ENCODE measurements at places on chromosomes 5 and 9.

DNA sequence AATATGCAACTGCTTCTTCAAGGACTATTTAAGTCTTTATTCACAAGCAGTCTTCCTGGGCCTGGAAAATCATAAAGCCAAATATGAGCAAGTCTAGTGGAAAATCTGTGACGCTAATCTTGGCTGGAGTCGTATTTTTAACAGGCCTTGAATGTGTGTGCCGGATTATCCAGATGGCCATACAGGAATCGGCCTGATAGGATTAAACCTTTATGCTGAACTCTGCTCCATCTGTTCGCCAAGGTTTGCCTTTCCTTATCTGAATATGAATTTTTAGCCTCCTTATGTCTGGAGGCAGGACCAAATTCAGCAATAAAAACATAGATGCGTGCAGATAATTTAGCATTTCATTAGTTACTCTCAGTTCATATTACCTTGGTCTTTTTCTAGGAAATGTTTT is 294.5 kb downstream of the EBF1 start:
- no peak for DNase-seq

GRCh38 chr9:121278477-121279261 is 10.7 kb downstream of the GSN start:
- DNase-seq, result peak; percentile 41

- DNase-seq, result no peak
Measured at GRCh38 chr9:34458959-34459340, 345 bp downstream of the DNAI1 start.

GRCh38 chr9:96461336-96461735 is 11.4 kb downstream of the HABP4 start:
- DNase-seq, result no peak

DNA sequence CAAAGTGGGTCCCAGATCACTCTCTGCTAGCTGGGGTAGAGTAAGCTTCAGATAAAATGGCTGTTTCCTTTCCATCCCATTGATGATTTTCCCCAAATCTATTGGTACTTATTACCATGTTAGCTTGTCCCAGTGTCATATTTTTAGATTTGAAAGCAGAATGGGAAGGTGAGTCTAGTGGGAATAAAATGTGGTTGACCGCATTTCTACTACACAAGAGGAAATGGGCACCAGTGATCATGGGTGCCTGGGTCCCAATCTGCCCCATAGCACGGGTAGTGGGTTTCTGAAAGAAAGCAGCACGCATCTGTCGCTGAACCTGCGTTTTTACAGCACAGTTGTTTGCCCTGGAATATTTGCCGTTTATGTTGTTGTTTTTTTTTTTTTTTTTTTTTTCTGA is 20.1 kb downstream of the DAPK1 start:
- no peak for DNase-seq

DNA sequence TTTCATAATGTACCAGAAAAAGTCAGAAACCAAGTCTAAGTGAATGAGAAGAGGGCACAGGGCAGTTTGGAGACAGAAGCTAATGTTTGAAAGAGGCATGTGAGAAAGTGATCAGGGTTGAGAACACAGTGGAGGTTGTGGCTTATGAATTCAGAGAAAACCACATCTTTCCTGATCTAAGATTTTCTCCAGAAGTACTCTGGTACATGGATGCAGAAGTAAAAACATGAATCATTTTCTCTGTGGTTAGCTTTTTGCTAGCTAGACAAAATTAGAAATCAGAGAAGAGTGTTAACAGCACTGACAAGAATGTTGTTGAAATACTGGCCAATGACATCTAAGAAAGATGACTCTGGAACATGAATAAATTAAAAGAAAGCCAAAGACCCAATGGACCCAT is 541.1 kb downstream of the DNAH5 start:
- DNase-seq, result no peak

GRCh38 chr5:95925378-95925744 is 36.3 kb downstream of the ELL2 start:
- no peak for DNase-seq

- DNase-seq, result peak; percentile 47
Measured at GRCh38 chr5:74865804-74866595, at the start of gene FAM169A. FAM169A (minus strand) TSS chr5:74866387; CDS start chr5:74841676, 24,711 bp downstream.

DNA sequence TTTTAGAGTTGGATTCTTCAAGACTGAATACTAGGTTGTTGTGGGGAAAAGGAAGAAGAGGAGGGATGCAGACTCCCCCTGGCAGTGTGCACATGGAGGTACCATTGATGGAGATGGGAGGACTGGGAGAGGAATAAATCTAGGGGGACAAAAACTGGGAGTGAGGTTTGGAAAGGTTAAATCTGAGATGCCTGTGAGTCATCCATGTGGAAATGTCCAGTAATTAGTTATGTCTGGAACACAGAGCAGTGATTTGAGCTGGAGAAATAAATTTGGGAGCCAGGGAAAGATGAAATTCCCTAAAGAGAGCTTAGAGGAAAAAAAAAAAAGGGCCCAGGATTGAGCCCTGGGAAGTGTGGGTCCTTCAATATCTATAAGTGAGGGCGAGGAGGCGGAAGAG is 8.0 kb upstream of the CCIN start:
- no peak for DNase-seq

DNA sequence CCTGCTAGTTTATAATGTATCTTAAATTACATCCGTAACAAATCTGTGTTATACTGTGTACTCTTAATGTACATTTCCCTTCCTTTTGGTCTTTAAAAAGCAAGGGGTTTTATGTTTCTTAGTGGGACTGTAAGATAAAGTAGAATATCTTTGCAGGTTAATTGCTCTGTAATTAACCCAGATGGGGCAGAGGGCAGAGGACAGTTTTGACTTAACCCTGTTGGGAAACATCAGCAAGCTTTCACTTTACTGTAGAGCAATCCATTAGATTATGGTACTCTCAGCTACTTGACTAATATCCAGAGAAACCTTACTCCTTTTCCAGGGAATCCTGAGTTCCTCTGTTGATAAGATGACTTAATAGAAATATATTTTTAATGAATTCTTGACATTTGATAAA is 74.3 kb downstream of the TLE4 start:
- DNase-seq, result no peak

DNA sequence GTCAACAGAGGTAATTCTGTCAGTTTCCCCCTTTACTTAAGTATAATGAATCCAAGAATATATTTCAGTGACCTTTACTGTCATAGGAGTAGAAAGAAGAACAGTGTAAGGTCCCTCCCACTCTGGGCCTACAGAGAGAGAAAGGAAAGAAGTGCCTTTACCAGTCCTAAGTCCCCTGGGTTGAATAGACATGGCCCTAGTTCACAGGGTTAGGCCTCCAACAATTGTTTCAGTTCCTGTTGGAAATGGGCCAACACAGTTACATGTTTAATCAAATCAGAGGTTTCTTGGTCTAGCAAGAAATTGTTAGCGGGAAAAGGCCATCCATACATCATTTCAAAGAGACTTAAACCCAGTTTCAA is 605.6 kb downstream of the MTRR start:
- no peak for DNase-seq

- DNase-seq, result no peak
Measured at GRCh38 chr9:138046641-138047301, 169.2 kb downstream of the CACNA1B start.

DNA sequence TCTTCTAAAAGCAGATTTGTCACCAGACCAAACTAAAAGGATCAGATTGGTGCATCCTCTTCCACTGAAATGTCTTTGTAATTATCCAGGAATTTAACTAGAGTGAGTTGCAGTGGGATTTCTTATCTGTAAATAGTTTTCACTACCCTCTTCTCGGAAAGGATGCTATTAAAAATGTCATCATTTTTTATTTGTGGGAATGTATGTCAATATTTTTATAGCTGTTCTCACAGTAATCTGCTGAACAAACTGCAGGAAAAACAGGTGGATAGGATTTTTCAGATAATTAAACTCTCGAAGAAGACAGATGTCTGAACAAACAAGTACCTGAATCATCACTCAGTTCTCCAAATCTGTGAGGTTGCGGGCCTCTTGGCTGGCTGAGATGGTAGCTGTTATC is 62.7 kb downstream of the RAB14 start:
- DNase-seq, result no peak

DNA sequence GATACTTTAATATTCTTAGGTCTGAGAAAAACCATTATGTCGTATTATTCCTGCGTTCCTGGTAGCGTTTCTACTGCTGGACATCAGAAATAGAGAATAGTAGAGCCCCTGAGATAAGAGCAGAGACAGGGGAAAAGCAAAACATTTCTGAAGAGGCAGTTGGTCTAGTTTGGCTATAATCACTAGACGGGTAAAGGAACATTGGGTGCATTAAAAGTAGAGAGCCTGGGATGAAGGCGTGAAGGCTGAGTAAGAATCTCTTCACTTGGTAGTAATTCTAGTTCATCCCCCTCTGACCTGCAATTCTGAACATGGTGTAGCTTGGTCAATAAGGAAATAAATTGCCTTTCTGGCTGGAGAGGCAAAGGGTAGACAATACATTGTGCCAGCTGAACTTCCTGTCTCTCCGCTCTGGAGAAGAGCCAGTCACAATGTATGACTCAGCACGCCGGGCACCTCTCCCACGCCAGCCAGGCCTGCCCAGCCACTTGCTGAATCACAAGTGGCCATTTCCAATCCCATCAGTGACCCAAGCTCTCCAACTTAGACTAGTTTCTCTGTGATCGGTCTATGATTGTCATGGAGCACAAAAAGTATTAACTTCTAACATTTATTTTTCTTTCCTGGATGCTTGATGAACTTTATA is 75.4 kb downstream of the STK32A start:
- no peak for DNase-seq

DNA sequence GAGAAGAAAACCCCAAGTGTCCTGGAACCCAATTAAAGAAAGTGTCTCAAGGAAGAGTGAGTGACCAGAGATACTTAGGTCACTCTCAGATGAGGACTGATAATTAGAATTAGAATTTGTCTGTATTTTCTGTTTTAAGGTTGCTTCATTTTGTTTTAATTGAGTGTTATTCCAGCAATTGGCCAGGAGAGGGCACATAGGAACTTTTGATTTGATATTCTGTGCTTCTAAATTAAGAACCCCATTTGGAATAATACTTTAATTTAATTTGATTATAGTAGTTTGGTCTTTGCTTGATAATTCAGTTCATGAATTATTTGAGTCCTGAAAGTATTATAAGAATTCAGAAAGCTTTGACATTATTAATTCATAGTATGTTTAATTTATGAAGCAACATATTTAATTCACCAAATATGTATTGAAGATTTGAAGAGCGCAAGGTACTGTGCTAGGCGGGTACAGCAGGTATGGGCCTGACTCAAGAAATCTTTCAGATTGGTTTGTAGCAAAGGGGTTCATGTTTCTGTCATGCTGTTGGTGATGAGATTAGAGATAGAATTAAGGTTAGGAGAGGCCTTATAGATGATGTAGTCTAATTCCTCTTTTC is 4.9 kb downstream of the MRPL22 start:
- no peak for DNase-seq

DNA sequence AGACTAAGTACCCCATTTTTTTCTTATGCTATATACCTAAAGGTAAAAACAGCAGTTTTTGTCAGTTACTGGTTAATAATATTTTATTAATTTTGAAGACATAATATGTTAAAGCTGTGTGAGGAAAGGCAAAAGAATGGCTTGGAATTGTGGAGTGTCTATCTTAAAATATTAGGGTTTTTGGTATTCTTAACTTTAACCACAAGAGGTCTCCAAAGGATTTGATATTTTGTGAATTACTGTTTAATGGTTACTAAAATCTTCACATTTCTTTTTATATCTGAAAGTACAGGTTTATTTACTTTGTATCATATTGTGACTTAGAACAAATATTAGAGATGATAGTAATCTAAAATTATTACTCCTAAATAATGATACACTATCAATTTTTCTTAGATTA is 32.0 kb upstream of the DHFR start:
- DNase-seq, result no peak

- DNase-seq, result no peak
Measured at GRCh38 chr9:124261736-124262648, 4.2 kb downstream of the NEK6 start.

- DNase-seq, result peak; percentile 1
Measured at GRCh38 chr9:113999256-114000062, 78.6 kb downstream of the AMBP start.

GRCh38 chr9:111399772-111400563 is 69.9 kb upstream of the OR2K2 start:
- no peak for DNase-seq

DNA sequence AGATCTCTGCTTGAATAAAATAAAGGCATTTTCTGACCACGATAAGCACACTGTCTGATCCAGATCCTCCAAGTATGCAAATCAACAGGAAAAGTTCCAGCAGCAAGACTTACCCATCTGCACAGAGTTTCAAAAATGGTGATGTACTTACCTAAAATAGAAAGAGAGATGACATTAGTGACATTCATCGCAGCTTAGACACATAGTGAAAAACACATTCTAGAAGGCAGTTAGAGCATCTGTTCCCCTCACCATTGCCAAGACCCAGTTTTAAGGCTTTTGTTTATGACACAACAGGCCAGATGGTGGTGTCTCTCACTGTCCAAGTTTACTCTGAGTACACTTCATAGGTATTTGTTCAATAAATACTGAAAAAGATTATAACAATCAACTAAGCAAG is 207.7 kb downstream of the PDE4D start:
- no peak for DNase-seq

GRCh38 chr9:131708226-131709002 is 31.5 kb downstream of the RAPGEF1 start:
- DNase-seq, result no peak

GRCh38 chr9:17531642-17532254 is 47.1 kb upstream of the SH3GL2 start:
- no peak for DNase-seq

DNA sequence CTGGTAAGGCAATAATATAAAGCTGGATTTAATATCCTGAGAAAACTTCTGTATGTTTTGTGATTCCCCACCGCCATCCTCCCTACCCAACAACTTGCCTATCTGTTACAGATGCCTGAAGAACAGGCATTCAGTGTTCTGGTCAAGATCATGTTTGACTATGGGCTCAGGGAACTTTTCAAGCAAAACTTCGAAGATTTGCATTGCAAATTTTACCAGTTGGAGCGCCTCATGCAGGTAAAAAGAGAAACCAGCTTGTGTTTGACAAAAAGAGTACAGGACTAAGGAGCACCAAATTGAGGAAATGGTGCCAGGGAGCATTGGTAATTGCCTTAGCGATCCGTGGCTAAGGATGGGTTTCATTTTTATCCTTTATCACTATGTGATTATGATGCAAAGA is 40.0 kb downstream of the GPR21 start:
- DNase-seq, result no peak

DNA sequence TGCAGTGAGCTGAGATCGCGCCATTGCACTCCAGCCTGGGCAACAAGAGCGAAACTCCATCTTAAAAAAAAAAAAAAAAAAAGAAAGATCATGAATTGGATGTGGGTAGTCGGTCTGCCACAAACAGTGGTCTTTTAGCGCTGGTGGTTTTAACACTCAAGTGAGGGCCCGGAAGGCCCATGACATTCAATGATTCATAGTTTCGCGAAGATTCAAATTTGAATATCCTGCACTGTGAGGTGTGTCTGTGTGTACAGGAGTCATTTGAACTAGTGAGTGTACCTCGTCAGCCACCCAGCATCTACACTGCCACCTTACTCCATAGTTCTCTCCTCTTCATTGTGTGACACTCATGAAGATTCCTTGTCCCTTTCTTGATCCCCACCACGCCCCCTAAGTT is 41.3 kb downstream of the CFAP77 start:
- peak; percentile 11 for DNase-seq

Data from stimulated activated CD4-positive, alpha-beta T cell treated with anti-CD3 and anti-CD28 coated beads, Interleukin-4, amount 100 ng/mL, for 24 hours (primary cell).